Cerebellum (tissue), 4 donors: ENCODE measurements at places on chromosomes 1 and 21. TPM values are rescaled to one million over a fixed set of nuclear protein-coding genes. Genes with fewer than 3 reads are reported as not detected.

BTBD19 gene
- 2.4 TPM for total RNA-seq

CASQ2 gene
- total RNA-seq = 0.64 TPM

DDR2 gene
- 15.0 TPM for total RNA-seq

TGFB2 gene
- total RNA-seq = 28.1 TPM

EPHA2 gene
- 2.3 TPM for total RNA-seq

PLEKHN1 gene
- total RNA-seq = not detected

EXO5 gene
- 18.4 TPM for total RNA-seq

GJA4 gene
- 3.8 TPM for total RNA-seq

C1orf53 gene
- total RNA-seq = 0.82 TPM

ADCY10 gene
- total RNA-seq = 0.27 TPM

ATP13A2 gene
- 66.2 TPM for total RNA-seq

SPRR1B gene
- total RNA-seq = not detected

SOAT1 gene
- total RNA-seq = 10.0 TPM

CRTC2 gene
- total RNA-seq = 13.2 TPM

PGBD5 gene
- 21.4 TPM for total RNA-seq

TUFT1 gene
- 6.9 TPM for total RNA-seq

PLPPR4 gene
- total RNA-seq = 27.3 TPM

GSTM5 gene
- 10.6 TPM for total RNA-seq

NBPF6 gene
- 0.18 TPM for total RNA-seq

MYOC gene
- total RNA-seq = 0.27 TPM

PTPRC gene
- total RNA-seq = 4.4 TPM

GBP2 gene
- total RNA-seq = 0.54 TPM

LINGO4 gene
- not detected for total RNA-seq

LHX8 gene
- total RNA-seq = 0.64 TPM

LRRN2 gene
- 10.8 TPM for total RNA-seq

PPIAL4G gene
- total RNA-seq = 1.3 TPM

PAX7 gene
- 0.82 TPM for total RNA-seq

WNT4 gene
- total RNA-seq = 3.7 TPM

OR2L5 gene
- total RNA-seq = 2.7 TPM

RIPPLY3 gene
- total RNA-seq = 0.73 TPM

LRRIQ3 gene
- 1.00 TPM for total RNA-seq

LCE2A gene
- not detected for total RNA-seq

NUP210L gene
- not detected for total RNA-seq

B3GALT5 gene
- total RNA-seq = 3.2 TPM

LPGAT1 gene
- 91.2 TPM for total RNA-seq

GBP5 gene
- total RNA-seq = not detected

SLC9C2 gene
- total RNA-seq = 3.3 TPM

OR2T29 gene
- total RNA-seq = not detected
